ENCODE measurements at places on chromosomes 4 and X.

DNA sequence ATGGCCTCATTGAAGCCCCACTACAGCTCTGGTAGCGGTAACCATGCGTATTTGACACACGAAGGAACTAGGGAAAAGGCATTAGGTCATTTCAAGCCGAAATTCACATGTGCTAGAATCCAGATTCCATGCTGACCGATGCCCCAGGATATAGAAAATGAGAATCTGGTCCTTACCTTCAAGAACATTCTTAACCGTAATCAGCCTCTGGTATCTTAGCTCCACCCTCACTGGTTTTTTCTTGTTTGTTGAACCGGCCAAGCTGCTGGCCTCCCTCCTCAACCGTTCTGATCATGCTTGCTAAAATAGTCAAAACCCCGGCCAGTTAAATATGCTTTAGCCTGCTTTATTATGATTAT, 876 bp downstream of the HPRT1 start:
- DNase-seq: no peak

GRCh38 chr4:125105561-125105960, 209.2 kb upstream of the FAT4 start:
- no peak for DNase-seq

DNA sequence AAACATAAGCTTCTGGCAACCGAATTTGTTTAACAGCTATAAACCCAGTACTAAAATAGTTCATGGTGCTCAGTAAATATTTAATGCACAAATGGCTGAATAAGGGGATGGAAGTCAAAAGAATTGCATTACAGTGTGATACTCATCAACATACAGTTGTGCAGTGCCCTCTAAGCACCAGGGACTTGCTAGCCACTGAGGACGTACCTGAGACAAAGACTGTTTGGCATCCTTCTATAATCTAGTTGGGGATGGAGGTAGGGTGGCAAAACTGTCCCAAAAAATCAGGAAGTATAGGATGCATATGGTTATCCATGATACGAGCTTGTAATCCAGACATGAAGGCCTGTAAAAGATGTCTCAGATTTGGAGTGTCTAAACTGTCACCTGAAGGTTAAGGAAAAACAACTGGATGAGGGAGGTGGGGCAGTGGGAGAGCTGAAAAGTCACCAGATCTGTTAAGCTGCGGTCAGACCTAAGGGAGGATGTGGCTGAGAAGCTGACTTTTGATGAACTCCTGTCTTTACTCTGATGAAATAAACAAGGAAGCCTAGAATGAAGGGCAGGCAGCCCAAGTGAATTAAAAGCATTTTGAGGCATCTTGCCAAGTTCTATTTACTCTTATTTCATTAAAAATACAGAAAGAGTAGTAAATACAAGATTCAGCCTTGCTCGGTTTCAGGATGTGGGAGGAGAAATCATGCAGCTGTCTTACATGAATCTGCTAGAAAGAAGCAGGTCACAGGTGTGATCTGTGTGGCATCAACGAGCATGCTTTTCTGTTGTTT, 12.0 kb upstream of the CD38 start:
- DNase-seq: no peak

GRCh38 chr4:106985830-106986229, 50.3 kb downstream of the DKK2 start:
- no peak for DNase-seq

DNA sequence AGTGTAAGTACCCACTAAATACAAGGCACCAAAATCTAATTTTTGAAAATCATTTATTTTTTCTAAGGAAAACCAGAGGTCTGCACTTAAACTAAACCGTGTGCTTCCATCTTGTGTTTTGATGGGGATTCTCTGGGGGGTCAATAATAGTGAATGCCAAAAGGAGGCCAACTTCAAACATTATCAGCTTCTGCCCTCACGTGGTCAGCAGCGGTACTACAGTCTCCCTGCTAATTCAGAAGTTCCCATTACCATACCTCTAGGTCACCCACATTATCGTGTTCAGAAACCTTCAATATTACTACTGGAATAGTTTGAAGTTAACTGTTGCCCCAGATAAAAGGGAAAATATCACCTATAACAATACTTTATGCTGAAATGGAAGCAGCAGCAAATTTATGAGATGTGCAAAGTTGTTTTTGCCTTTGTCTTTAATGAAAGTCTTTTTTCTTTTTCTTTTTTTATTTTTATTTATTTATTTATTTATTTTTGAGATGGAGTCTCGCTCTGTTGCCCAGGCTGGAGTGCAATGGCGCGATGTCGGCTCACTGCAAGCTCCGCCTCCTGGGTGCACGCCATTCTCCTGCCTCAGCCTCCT, 17.3 kb downstream of the CTPS2 start:
- no peak for DNase-seq

DNA sequence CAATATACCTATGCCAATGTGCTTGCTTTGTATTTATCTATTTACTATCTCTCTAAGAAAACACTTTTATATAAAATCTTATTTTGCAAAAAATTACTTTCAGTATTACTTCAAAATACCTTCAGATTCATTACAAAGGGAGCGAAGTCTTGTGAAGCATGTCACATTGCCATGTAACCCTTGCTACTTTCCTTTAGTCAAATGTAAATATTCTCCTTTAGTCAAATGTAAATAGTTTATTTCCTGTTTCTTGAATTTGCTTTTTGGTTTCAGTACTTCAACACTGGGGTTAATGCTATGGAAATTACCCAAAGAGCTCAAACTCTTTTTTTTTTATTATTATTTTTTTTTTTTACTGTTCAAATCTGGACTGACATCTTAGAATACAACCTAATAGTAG, 383.3 kb downstream of the GRXCR1 start:
- DNase-seq: no peak

GRCh38 chrX:40316502-40316901, 218.7 kb upstream of the BCOR start:
- DNase-seq: no peak

DNA sequence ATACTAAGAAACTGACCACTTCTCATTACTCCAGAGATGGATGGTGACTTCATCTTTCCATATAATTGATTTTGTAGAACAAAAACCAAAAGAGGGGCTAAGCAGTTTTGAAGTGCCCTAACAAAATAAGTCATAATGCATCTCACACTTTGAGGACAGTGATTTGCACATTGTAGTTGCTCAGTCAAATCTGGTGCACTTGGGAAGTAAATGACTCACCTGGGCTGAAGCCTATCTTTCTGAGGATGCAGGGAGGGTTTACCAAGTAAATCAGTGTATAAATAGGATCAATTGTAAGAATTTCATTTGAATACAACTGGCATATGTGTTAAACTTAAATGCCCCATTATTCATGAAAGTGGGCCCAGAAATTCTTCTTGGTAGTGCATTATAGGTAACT, 134.2 kb downstream of the DCLK2 start:
- no peak for DNase-seq

DNA sequence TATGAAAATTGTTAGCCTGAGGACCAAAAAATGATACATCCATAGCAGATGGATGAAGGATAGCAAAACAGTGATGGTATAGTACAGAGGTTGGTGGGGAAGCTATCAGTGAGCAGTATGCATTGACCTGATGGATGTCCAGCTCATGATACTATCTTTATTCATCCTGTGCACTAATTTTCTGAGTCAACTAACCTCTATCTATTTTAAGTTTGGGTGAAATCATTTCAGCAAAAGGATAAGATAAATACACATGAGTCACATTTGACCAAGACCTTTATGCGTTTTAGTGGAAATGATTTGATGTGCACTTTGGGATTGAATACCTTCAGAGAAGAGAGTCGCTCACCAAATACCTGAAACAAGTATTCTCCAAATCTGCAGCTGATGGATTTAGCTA, 351.0 kb upstream of the NR3C2 start:
- DNase-seq: no peak

All from NCI-H2081 treated with DMSO at 0.1 percent for 48 hours (cell line).